Brain pericyte (primary cell): ENCODE measurements at places on chromosomes 4 and X.

DNA sequence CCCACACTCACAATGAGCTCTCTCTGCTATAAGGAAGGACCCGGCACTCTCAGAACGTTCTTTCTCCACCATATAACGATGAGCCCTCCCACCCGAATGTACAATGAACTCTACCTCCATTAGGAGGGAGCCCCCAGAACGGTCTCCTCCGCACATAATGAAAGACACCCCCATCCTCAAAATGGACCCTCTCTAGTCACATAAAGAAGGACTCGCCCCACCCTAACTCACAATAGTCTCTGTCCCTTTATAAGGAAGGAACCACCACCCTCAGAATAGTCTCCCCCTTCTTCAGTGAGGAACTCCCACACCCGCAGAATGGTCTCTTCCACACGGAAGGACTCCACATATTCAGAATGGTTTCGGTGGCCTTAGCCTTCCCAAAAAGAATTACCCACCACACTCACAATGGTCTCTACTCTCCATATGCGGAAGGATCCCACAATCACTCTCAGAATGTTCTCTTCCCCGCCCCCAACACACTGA, 477 bp downstream of the SLC35A2 start:
- no peak for DNase-seq

GRCh38 chr4:182348779-182349326, 105.7 kb downstream of the TENM3 start:
- no peak for DNase-seq

- DNase-seq: no peak
Measured at GRCh38 chrX:131677655-131678628, 134.1 kb downstream of the OR13H1 start.

DNA sequence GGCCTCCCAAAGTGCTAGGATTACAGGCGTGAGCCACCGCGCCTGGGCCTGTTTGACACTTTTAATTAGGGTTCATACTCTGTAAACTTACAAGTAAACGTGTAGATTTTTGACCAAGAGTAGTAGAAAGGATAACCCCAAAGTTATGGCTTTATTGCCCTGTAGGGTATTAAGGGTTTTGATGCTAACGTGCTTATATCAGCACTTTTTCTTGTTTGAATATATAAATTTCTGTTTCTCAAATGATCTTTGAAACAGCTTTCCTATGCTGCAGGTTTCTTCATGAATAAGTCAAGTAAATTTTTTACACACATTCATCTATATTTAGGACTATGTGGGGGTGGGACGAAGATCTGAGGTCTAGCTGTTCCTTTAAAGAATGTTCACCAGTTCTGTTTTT, 29.3 kb upstream of the REPS2 start:
- DNase-seq: no peak

GRCh38 chrX:9131066-9131465, 97.1 kb upstream of the FAM9B start:
- no peak for DNase-seq

DNA sequence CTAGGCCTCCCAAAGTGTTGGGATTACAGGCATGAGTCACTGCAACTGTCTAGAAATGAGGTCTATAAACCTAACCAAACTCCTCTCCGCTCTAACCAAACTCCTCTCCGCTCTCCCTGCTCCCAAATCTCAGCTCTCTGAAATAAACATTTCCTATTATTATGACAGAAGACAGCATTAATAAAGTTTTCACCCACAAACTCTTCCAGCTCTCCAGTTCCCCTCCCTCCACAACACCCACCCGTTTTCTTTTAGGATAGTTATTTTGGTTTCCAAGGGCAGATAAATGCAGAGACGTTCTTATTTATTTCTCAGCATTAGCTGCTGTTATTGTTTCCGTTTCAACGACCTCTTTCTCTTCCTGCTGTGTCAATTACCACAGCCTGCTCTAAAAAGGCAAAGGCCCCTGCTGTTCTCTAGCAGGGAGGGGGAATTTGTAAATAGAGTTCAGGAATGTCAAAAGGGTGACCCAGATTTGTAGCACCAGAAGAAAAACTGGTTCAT, 13.3 kb upstream of the SCD5 start:
- peak; percentile 40 for DNase-seq

- DNase-seq: no peak
Measured at GRCh38 chr4:93983140-93983539, 154.6 kb downstream of the ATOH1 start.

- DNase-seq: peak; percentile 44
Measured at GRCh38 chrX:154046031-154046781, 26.5 kb upstream of the IRAK1 start.

- DNase-seq: no peak
Measured at GRCh38 chr4:137559801-137560200, 27.5 kb upstream of the PCDH18 start.

GRCh38 chrX:45683914-45684313, 483.2 kb upstream of the DIPK2B start:
- DNase-seq: no peak

DNA sequence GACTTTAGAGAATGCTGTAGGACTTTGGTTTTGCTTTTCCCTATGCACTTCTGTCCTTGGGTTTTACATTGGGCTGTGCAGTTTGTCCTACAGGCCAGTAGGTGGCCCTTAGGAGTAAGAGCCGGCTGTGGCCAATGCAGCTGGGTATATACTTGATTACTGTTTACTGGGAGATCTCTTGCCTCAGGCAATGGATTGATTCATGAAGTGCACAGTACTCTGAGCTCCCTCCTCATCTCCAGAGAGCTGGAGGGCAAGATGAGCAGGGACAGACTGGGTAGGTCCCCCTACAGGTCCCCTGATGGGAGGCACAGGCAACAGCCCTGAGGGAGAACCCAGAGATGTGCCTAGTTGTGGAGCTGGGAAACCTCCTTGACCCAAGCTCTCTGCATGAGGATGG, 103.8 kb upstream of the QRFPR start:
- no peak for DNase-seq

- DNase-seq: no peak
Measured at GRCh38 chr4:107853444-107854355, 29.0 kb downstream of the SGMS2 start.
